ENCODE measurements at places on chromosomes 11 and 22.

- DNase-seq = no peak
These were observed 22.6 kb downstream of the RTN4RL2 start for GRCh38 chr11:57482782-57483561.

DNA sequence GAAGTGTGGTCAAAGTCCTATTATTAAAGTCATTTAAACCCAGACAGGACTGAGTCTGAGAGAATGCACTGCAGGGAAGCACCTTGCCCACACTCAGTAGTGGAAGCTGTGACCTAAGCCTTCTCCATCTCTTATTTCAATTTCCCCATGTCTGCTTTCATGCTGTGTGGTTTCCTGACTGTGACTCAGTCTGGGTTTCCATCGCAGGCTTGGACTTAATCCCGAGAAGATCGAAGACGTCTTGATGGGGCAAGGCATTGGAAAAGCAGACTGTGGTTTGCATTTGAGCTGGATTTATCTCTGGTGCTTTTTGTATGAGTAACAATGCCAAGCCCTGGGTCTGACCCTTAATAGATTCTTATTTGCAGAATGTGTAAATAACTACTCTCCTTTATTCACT, 238.9 kb downstream of the NTM start:
- DNase-seq = no peak

GRCh38 chr11:73400293-73400692, 24.1 kb downstream of the RELT start:
- no peak for DNase-seq

DNA sequence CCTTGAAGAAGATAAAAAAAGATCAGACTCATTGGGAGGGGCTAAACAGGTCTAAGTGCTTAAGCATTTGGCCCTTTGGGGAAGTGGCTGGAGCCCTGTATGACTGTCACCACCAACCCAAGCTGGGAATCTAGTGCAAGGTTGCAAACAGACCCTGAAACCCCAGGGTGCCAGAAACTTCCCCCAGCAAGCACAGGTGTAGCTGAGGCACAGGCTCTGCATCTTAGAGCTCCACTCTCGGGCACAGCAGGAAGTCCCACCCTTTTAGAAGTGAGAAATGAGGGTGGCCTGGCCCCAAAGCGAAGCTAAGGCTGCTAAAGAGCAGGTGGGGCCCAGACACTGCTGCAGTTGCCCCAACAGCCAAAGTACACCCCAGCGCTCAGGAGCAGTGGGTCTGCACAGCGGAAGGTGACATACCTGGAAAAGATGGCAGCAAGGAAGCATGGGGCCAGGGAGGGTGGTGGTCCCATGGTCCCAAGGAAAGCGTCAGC, 5.8 kb upstream of the KDM2A start:
- no peak for DNase-seq

DNA sequence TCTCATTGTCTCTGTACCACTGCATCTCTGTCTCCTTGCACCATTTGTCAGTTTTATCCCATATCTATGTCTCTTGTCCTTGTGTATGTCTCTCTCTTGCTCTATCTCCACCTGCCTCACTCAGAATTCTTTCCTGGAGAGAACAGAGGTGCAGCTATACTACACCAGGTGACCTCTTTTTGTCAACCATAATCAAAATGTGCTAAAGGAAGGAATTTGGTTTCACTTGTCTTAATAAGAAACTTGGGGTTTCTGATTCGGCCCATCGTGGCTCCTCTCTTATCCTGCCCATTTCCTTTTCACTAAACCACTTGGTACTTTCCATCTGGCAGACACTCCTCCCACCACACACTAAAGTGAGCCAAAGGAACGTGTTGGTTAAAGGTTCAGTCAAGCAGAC, 2.0 kb upstream of the C11orf42 start:
- DNase-seq = no peak

DNA sequence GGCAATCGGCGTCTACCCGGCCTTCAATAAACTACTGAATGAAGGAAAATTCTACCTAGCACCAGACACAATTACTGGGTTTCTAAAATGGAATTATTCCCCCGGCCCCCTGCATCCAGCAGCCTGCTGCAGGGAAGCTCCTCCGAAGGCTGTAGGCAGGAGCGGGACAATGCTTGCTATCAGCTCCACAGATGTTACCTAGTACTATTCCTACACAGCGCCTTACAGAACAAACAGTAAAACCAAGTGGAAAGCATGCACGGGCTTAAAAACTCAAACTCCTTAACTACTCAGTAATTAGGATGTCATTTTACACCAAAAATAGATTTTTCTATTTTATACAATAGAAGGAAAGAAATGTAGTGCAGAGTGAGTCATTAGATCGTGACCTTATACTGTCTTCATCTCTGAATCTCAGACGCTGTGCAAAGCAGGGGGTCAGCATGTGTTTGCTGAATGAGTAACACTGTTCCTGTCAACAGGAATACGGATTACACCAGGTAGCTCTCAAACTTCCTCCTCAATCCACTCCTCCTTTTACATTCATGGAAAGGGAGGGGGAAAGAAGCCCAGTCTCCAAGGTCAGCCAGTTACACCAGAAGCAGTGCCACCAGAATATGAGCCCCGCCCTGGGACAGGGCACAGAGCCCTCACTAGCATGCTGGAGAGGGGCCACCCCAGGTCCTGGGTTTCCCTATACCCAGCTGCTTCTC, 74.9 kb downstream of the PACSIN2 start:
- no peak for DNase-seq

- no peak for DNase-seq
These were observed 27.1 kb upstream of the WNT11 start for GRCh38 chr11:76233196-76233921.

- no peak for DNase-seq
These were observed 128.4 kb downstream of the OPCML start for GRCh38 chr11:133403900-133404299.

GRCh38 chr11:6377902-6378639, 12.2 kb upstream of the SMPD1 start:
- no peak for DNase-seq

- DNase-seq = no peak
These were observed 2.4 kb downstream of the ATF4 start for GRCh38 chr22:39522567-39523300.

DNA sequence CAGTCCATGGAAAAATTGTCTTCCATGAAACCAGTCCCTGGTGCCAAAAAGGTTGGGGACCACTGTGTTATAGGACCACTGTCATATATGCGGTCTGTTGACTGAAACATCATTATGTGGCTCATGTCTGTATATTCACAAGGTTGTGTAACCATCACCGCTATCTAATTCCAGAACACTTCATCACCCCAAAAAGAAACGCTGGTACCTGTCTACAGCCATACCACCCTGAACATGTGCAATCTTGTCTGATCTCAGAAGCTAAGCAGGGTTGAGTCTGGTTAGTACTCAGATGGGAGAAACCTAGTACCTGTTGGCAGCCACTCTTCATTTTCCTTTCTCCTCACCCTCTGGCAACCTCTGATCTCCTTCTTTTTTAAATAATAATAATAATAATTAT, 12.9 kb upstream of the PIK3IP1 start:
- no peak for DNase-seq

- no peak for DNase-seq
These were observed 207.6 kb downstream of the CWF19L2 start for GRCh38 chr11:107250017-107250416.

GRCh38 chr11:111777094-111778046, 11.2 kb upstream of the PPP2R1B start:
- peak; percentile 6 for DNase-seq

GRCh38 chr11:3380706-3381545, 2.0 kb upstream of the ZNF195 start:
- DNase-seq = no peak

- DNase-seq = no peak
These were observed 17.8 kb downstream of the ZBED4 start for GRCh38 chr22:49871482-49871881.

GRCh38 chr11:78074756-78075155, 4.9 kb downstream of the NDUFC2 start:
- DNase-seq = no peak

DNA sequence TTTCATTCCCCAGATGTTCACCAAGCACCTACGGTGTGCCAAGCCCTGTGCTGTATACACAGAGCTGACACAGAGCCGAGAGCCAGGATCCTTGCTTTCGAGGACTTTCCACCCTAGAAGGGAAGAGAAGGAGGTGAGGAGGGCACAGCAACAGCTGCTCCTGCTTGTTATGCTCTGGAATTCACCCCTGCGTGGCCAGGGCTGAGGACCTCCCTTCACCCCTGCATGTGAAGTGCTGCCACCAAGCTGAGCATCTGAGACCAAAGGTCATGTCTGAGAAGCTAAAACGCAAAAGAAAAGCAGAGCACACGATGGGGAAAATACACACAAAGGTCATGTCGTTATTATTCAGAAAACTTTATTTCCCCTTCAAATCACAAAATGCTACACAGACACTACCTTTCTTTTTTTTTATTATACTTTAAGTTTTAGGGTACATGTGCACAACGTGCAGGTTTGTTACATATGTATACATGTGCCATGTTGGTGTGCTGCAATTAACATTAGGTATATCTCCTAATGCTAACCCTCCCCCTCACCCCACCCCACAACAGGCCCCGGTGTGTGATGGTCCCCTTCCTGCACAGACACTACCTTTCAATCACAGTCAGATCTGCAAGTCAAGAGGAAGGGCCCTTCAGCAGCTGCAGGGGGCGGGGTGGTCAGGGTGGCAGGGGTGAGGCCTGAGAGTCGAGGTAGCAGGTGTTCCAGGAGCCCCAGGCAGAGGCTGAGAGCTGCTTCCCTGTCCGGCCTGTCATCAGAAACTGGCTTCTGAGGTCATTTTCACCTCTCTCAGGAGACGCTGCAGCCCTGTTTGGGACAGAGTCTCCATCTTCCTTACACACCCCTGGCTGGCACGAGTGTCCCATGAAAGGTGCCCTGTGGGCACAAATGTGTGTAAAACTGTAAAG, 40.1 kb upstream of the PRR5 start:
- no peak for DNase-seq

- no peak for DNase-seq
These were observed 41.9 kb downstream of the MORC2 start for GRCh38 chr22:30926706-30927105.

- DNase-seq = no peak
These were observed 143.4 kb downstream of the CRYBB2 start for GRCh38 chr22:25362883-25363240.

DNA sequence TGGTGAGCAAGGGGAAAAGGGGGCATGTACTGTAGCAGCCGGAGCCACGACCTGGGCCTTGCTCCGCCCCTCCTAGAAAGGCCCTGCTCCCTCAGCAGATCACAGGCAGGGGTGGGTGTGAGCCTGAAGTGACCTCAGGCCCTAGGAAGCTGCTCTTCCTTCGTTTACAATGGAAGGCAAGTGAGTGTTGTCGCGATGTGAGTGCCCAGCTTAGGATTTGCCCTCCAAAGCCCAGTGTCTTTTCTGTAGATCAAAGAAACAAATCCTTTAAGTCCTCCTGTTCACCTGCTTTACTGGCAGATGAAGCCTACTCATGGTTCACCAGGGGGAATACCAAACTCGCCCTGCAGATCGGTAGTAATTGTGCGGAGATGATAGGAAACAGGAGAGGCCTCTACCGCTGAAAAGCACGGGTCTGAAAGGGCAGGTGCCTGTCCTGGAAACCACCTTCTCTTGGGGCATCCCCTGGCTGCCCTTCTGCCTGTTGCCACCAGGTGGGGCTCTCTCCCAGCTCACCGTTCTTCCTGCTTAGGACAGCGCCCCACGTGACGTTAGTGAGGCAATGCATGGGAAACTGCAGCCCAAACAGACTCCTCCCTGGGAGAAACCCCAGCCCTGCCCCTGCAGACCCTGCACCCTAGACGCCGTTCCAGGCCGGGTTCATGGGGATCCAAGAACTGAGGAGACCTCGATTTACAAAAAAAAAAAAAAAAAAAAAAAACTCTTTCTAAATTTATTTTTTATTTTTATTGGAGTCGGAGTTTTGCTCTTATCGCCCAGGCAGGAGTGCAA, 45.9 kb upstream of the RAB1B start:
- peak; percentile 85 for DNase-seq

DNA sequence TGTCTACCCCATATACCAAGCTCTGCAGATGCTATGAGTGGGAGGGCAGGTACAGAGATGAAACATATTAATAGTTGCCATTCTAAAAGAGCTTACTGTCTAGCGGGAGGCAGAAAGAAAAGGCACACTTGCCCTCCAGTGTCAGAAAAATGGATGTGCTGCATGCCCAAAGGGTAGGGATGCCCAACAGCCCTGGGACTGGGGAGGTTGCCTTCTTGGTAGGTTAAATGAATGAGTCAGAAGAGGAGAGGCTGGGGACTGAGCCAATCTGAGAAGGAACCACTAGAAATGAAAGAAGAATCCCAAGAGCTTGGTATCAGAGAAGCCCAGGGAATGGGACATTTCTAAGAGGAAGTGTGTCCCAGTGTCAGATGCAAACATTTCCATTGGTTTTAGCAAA, 1.2 kb downstream of the BIRC3 start:
- peak; percentile 26 for DNase-seq

DNA sequence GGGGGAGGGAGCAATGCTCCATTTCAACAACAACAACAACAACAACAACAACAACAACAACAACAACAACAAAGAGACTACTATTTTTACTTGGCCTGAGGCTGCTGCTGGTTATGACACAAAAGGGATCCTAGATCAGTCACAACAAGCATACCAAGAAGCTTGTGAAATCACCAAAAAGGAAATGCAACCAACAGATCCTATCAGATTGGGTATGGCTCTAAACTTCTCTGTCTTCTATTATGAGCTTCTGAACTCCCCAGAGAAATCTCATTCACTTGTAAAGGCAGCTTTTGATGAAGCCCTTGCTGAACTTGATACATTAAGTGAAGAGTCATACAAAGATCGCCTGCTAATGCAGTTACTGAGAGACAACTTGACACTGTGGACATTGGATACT, 10.5 kb upstream of the MS4A2 start:
- DNase-seq = no peak

DNA sequence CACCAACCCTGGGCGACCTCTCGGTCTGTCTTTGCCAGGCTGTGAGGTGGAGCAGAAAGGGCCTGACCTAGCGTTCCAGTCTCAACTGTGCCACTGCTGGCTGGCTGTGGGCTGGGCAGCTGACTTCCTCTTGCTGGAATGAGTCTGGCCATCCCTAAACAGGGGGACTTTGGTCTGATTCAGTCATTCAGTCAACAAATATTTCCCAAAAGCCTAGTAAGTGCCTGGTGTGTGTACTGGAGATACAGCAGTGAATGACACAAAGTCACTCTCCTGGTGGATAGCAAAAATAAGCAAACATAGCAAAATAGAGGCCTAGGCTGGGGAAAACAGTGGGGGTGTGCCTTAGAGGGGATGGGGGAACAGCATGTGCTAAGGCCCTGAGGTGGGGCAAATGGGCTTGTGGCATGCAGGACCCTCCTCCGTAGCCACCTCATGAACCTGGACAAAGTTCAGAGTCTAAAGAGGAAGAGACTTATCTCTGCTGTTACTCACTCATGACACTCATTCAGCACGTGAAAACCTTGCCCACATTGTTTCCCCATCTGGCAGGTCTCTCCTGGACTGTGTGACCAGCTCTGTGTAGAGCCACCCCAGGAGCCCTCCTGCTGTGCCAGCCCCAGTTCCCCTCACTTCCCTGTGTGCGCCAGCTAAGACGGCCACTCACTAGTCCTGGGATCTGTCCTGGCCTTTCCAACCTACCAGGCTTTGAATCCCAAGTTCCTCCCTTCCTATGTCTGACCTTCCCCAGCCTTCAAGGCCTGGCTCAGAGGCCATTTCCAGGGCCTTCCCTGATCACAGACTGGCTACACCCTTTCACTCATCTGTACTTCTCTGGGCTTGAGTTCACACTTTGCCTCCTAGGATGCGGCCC, 4.7 kb downstream of the GUCD1 start:
- no peak for DNase-seq

GRCh38 chr11:112558691-112559090, 298.0 kb upstream of the PLET1 start:
- no peak for DNase-seq

Measured in stimulated activated CD8-positive, alpha-beta memory T cell treated with anti-CD3 and anti-CD28 coated beads, Interleukin-12 subunit alpha, Interleukin-12 subunit beta, amount 100 ng/mL, for 1 hour (primary cell).